ENCODE measurements at places on chromosomes 16 and 17. TPM values are rescaled to one million over a fixed set of nuclear protein-coding genes. Genes with fewer than 3 reads are reported as not detected.

The ITGAD gene
- total RNA-seq, result not detected

- H3K27ac ChIP-seq, result no peak overlapping the region
- H3K4me1 ChIP-seq, result peaks cover 46% of the 10 kb centered on the region
- no peak overlapping the region for H3K4me3 ChIP-seq
- DNase-seq, result no peak
These were observed 13.7 kb downstream of the TENT4B start for GRCh38 chr16:50166511-50167500.

- H3K36me3 ChIP-seq, result no peaks in the 10 kb centered on the region
- no peak overlapping the region for H3K27ac ChIP-seq
- H3K4me1 ChIP-seq, result peaks cover 27% of the 10 kb centered on the region
- no peaks in the 10 kb centered on the region for H3K27me3 ChIP-seq
- DNase-seq, result no peak
These were observed 19.7 kb downstream of the C16orf74 start for GRCh38 chr16:85731179-85731578.

DNA sequence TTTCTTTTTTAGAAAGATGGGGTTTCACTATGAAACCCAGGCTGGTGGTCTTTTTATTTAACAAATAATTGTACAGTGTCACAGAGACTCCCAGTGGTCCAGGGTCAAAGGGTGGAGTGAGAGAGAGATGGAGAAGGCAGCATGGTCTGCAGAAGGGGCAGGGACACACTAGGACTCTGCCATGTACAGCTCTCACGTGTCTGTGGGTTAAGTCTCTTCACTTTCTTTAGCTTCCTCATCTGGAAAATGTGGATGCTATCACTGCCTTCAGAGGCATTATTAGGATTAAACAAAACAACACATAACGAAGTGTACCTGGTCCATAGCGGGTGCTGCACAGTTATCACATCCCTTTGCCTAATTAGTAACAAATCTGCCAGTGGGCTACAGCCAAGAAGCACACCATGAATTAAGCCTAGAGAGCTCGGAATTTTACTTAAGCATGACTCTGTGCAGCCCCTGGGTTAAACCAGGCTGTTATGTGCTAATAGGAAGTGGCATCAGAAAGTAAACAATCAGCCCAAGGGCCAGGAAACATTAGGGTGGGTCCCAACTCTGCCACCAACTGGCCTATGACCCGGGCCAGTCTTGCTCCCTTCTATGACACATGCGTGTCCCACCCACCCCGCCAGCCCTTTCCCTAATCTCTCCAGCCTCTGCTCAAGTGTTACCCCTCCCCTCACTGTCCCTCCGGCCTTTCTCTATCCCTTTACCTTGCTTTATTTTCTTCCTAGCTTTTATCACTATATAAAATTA lies 13.9 kb downstream of the TOP3A start:
- peaks cover 30% of the 10 kb centered on the region for H3K36me3 ChIP-seq
- H3K4me3 ChIP-seq, result no peak overlapping the region
- H3K27ac ChIP-seq, result no peak overlapping the region
- H3K4me1 ChIP-seq, result no peaks in the 10 kb centered on the region

All from CD8-positive, alpha-beta memory T cell (primary cell).